Cerebellar nuclear complex (tissue), 1 donor: ENCODE measurements at places on chromosomes 12 and 14.

GRCh38 chr12:56122637-56123036 is 4.6 kb downstream of the ZC3H10 start:
- no peak for DNase-seq

GRCh38 chr14:73026845-73027542 is at the start of gene ZFYVE1:
Gene ZFYVE1 (minus strand): TSS chr14:73027106. CDS start chr14:73024508, 2,598 bp downstream.
- DNase-seq = peak; percentile 87

DNA sequence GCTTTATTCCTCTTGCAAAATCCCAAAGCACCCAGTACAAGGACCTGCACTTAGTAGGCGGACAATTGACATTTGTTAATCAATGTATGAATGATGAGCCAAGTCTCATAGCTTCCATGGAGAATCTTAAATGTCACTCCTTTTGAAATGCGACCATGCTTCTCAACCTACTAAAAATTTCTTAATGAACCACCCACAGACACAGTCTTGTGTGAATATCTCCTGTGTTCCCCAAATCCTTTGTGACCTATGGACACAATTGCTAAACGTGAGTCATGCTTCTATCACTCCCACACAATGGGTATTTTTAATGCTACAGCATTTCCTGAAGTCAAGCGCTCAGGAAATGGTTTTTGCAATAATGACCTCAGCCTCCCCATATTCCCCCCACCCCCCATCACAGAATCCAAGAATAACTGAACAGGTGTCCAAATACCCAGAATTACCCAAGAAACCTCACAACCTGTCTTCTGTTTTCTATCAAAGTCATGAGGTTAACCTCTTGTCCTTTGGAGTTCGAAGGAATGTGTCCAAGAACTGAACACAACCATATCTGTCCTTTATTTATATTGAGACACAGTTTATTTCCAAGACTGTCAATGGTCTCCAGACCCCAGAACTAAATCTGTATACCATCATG is 163.6 kb upstream of the PLEKHG7 start:
- no peak for DNase-seq

- DNase-seq = no peak
Measured at GRCh38 chr12:78473136-78473535, 391.4 kb upstream of the SYT1 start.

DNA sequence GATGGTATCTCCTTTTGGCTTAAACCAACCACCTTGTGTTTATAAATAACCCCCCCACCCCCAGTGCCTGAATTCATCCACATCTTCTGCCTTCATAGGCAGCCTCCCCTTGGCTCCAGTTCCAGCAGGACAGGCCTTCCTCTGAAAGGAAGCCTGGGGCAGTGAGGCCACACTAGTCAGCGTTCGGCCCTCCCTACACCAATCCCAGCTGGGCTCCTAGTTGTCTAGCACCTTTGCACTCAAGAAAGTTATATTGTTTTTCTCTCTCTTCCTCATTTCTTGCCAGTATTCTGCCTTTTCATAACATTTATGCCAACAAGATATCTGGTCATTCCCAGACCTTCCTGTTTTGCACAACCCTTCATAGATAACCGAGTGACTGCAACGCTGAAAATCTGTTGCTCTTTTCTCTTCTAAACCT is 73.1 kb upstream of the ACTN1 start:
- DNase-seq = no peak

- DNase-seq = no peak
Measured at GRCh38 chr12:103884316-103884715, 43.3 kb upstream of the NT5DC3 start.

- no peak for DNase-seq
Measured at GRCh38 chr14:75769047-75769685, 108.1 kb downstream of the TTLL5 start.

DNA sequence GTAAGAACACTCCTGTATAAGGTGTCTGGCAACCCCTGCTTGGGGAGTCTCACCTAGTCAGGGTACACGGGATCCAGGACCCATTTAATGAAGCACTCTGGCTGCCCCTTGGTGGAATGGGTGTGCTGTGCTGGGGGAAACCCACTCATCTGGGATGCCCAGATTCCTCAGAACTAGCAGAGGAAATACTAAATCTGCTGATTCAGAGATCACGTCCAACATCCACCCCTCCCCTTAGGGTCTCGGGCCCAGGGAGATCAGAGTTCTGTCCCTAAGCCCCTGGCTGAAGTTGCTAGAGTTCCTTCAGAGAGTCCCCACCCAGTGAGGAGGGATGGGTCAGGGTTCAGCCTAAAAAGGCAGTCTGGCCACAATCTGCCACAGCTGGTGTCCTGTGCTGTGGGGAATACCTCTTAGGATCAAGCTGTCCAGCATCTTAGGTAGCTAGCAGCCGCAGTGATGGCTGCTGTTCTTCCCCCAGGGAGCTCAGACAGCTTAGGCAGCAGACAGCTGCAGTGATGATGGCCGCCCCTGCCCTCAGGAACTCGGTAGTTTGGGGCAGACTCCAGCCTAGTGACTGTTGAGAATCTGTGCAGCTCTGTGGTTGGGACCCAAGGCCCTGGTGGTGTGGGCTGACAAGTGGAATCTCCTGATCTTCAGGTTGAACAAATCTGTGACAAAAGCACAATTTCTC is 74.8 kb downstream of the IFNG-AS1 start:
- DNase-seq = no peak

DNA sequence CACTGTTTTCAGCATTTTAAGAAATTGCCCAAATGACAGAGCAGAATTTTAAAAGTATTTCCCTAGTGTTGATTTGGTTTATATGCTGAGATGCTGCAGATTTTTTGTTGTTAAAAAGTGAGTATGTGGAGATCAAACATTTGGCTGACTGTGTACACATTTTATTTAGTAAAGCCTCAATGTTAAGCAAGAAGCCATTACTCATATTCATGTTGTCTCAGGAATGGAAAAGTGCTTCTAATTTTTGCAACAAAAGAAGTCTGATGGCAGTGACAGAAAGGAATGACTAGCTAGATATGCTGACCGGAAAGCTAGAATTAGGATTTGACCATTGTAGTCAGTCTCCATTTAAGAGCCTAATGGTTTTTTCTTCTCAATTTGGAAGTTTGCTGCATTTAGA is 22.5 kb downstream of the SLC38A6 start:
- DNase-seq = no peak

DNA sequence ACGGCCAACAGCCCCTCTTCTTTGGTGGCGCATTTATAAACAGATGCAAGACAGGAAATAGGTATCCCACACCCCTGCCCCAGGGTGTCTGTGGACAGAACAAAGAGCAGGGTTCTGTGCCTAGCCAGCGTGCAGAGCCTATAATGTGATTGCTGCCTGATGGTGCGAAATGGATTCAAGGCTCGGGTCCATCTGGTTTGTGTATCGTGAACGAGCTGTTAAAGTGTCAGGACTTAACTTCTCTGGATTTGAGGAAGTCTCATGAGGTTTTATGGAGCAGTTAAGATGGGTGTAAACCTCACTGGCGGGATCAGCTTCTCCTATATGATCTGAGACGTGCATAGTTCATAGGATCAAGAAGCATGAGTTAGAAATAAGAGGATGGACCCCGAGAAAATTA is 388.7 kb upstream of the TBX3 start:
- DNase-seq = no peak

DNA sequence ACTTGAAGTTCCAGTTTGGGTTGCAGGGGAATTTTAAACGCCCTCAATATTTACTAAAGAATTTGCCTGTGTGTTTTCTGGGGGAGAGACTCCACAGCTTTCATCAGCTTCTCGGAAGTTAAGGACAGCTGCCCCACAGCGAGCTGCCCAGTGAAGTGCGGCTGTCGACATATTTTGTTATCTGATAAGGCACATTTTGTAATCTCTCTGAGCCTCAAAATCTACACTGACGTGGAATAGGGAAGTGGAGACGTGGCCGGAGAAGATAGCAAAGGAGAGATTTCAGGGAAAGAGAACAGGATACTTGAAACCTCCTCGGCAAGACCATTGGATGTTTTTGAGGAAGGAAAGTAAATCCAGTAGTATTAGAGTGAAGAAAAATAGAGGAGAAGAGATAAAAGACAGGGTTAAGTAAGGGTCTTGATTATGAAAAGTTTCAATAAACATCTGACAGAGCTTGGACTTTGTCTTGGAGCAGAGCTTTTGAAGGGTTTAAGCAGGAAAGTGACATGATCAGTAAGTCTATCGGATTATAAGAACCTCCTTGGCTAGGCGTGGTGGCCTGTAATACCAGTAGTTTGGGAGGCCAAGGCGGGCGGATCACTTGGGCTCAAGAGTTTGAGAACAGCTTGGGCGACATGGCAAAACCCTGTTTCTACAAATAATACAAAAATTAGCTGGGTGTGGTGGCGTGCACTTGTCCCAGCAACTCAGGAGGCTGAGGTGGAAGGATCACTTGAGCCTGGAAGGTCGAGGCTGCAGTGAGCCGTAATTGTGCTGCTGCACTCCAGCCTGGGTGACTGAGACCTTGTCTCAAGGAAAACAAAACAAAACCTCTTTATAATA is 1.1 kb downstream of the POLR3B start:
- no peak for DNase-seq

- DNase-seq = no peak
Measured at GRCh38 chr14:61147831-61148549, 133.1 kb downstream of the TMEM30B start.

GRCh38 chr14:85579942-85580341 is 50.0 kb downstream of the FLRT2 start:
- DNase-seq = no peak

GRCh38 chr12:130480887-130481286 is 143.2 kb downstream of the PIWIL1 start:
- no peak for DNase-seq

DNA sequence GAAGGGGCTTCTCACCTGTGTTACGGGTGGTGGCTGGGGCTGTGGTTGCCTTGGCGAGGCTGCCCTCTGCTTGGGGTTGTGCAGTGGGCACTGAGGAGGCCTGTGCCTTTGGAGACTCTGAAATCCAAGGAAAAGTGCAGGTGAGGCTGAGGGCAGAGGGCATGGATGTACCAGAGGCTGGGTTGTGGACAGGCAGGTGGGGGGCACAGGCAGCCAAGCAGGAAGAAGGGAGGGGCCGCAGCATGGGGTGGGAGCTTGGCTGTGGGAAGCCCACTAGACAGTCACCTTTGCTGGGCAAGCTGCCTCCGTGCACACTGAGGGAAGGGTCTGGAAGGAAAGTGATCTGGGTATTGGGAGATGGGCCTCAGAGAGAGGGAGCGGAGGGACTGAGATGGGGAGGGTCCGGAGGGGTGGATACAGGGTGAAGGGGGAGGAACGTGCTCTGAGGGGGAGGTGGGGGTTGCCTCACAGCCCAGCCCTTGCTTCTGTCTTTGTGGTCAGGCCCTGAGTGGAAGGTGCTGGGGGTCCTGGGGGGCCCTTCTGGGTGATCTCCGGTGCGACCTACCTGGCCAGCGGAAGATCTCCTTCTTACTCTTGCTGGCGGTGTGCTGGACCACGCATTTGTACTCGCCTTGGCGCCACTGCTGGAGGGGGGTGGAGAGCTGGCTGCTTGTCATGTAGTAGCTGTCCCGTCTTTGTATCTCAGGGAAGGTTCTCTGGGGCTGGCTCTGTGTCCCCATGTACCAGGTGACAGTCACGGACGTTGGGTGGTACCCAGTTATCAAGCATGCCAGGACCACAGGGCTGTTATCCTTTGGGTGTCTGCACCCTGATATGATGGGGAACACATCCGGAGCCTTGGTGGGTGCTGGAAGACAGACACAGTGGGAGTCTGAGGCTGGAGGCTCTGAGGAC is 318.7 kb downstream of the TMEM121 start:
- no peak for DNase-seq

GRCh38 chr14:64059454-64060198 is 206.8 kb downstream of the SYNE2 start:
- no peak for DNase-seq

DNA sequence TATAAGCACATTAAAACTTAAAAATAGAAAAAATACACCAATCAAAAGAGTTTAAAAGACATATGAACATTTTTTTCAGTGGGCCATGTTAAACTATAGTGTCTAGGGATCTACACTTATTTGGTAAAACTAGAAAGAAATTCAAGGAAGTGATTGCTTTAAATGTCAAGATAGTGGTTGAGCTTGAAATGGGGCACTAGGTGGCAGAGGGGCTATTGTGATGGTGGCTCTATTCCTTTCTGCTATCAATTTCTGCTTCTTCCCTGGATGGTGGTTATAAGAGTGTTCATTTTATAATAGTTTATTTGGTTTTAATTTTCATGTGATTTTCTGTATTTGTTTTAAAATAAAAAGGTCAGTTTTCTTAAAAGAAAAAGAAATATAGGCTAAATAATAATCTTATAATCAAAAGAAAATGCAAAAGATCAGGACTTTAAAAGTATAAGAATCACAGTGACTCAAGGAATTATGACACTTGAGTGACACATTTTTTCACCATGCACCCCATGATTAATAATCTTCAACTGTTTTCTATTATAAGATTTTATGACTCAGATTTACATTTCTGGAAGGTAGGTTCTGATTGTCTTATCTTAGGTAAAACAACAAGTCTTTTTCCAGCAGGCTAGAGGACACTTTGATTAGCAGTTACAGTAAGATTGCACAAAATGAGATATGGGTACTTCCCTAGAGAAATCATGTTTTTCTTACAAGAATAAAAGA is 137.5 kb downstream of the FSCB start:
- DNase-seq = no peak
